Stimulated activated naive B cell treated with anti-CD40 and anti-IgM and Interleukin-4, amounts not matched to agents 10 μg/mL and 1 μg/mL and 100 μg/mL, for 72 hours (primary cell): ENCODE measurements at places on chromosomes 13 and 19.
A peak's percentile ranks its signal among the peaks of the same experiment; 100 is the strongest.

- no peak for DNase-seq
Measured at GRCh38 chr13:22112956-22113745, 442.3 kb downstream of the FGF9 start.

- DNase-seq, result no peak
Measured at GRCh38 chr13:112868308-112868707, 100.7 kb upstream of the MCF2L start.

DNA sequence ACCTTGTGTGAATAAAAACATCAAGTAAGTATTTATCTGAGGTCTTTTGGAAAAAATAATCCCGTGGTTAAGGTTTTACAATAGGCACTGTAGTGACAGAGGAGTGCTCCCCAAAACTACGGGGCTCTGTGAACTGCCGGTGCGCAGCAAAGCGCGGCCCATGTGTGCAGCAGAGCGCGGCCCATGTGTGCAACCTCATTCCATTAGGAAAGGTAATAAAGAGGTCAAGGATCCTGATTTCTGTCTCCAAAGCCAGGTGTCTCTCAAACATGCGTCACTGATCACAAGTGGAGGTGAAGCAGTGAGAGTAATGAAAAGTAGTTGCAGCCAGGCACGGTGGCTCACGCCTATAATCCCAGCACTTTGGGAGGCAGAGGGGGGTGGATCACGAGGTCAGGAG is 58.7 kb downstream of the MRPL57 start:
- DNase-seq, result no peak

DNA sequence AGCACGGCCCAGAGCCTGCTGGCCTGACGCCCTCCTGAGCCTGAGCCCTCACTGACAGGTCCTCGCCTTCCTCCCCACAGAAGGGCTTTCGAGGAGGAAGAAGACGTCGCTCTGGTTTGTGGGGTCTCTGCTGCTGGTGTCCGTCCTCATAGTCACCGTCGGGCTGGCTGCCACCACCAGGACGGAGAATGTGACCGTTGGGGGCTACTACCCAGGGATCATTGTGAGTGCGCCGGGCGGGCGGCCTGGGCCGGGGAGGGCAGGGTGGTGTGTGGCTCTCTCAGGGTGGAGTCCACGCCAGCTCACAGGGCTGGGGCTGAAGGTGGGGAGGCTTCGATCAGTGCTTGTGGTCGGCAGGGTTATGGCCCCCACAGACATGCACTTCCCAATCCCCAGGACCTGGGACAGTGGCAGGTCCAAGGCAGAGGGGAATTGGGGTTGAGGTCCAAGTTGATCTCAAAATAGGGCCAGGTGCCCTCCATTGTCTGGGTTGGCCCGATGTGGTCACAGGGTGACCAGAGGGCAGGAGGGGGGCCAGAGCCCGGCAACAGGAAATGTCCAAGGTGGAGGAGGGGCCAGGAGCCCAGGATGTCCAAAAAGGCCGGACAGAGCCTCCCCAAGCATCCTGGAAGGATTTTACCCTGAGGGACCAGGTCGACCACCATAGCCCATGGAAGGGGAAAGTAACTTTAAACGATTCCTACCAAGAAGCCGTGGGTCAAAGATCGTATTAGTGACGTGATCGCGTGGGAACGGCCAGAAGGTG is 7.2 kb downstream of the TMEM255B start:
- DNase-seq, result no peak

DNA sequence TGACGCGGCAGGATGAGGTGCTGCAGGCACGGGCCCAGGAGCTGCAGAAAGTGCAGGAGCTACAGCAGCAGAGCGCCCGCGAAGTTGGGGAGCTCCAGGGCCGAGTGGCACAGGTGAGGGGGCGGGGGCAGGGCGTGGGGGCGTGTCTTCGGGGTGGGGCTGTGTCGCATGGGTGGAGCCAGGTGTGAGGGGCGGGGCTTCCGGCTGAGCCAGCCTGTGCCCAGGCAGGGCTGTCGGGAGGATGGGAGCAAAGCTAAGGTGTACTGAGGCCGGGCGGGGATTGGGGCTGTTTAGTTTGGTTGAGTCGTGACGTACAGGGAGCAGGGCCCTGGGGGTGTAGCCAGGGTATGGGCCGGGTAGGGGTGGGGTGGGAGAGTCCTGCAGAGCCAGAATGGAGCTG is 62.3 kb downstream of the KCNC3 start:
- DNase-seq, result no peak

GRCh38 chr13:49995625-49996101 is 1.2 kb upstream of the TRIM13 start:
- DNase-seq, result peak; percentile 11
